ENCODE measurements at places on chromosomes 3 and 15.

DNA sequence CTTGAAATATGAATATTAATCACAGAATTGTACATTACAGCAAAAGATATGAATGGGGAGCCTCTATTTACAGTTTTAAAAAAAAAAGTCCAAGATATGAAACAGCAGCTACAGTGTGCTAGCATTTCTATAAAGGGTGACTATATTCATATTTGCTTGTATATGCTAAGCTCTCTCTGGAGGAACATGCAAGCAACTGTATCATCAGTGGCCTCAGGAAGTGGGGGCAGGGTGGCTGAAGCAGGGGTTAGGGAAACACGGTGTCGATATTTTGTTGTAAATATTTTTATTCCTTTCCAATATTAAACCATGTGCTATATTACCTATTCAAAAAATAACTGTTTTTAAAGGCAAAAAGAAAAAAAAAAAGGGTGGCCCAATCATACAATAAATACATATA lies 2.3 kb downstream of the UACA start:
- H3K27me3 ChIP-seq, result no peaks in the 10 kb centered on the region
- peak overlapping the region; percentile 94 for H3K4me3 ChIP-seq
- DNase-seq, result no peak
- peaks cover 4% of the 10 kb centered on the region for H3K4me1 ChIP-seq
- no peaks in the 10 kb centered on the region for H3K36me3 ChIP-seq
- no peak overlapping the region for H3K27ac ChIP-seq

DNA sequence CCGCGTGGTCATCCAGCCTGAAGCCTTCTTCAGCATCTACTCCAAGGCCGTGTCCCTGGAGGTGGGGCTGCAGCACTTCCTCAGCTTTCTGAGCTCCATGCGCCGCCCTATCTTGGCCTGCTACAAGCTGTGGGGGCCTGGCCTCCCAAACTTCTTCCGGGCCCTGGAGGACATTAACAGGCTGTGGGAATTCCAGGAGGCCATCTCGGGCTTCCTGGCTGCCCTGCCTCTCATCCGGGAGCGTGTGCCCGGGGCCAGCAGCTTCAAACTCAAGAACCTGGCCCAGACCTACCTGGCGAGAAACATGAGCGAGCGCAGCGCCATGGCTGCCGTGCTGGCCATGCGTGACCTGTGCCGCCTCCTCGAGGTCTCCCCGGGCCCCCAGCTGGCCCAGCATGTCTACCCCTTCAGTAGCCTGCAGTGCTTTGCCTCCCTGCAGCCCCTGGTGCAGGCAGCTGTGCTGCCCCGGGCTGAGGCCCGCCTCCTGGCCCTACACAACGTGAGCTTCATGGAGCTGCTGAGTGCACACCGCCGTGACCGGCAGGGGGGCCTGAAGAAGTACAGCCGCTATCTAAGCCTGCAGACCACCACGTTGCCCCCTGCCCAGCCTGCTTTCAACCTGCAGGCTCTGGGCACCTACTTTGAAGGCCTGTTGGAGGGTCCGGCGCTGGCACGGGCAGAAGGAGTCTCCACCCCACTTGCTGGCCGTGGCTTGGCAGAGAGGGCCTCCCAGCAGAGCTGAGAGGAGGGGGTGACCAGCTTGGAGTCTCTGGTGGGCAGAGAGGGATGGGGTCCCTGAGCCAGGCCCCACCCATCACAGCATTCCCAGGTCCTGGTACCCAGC lies 37.9 kb downstream of the GOLGA6A start:
- no peak for DNase-seq
- H3K27ac ChIP-seq, result no peak overlapping the region
- peaks cover 26% of the 10 kb centered on the region for H3K4me1 ChIP-seq
- H3K4me3 ChIP-seq, result no peak overlapping the region

DNA sequence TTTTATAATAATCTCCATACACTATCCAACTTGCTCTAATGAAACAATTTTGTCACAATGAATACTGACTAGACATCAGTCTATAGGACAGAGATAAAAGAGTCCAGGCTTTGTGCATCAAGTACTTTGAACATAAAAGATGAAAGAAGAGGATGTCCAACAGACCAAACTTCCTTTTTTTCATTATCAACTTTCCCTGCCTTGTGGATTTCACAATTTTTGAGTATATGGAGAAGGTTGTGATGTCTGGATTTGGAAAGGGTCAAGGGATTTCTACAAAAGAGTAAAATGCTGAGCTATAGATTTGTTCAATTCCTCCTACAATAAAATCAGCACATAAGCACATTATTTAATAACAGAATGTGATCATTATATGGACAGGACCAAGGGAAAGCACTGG lies 25.7 kb downstream of the CD47 start:
- no peaks in the 10 kb centered on the region for H3K4me1 ChIP-seq
- H3K27me3 ChIP-seq, result no peaks in the 10 kb centered on the region
- no peak overlapping the region for H3K27ac ChIP-seq
- peaks cover 74% of the 10 kb centered on the region for H3K36me3 ChIP-seq
- H3K4me3 ChIP-seq, result no peak overlapping the region

DNA sequence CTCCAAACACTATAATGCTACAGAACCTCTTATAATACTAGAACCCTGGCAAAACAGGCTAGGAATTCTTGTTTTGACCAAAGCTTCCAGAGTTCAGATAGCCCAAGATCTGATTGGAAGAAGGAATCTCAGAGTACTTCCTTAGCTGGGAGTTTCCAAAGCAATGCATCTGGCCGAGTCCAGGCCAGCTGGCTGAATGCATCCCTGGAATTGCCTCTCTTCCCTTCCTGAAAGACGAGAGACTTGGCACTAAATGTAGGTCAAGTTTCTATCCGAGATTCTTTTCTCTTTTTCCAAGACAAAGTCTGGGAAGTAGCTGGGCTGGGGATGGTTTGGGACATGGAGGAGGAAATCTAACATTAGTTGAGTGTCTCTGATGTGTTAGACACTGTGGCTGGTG lies 68.7 kb upstream of the ADPGK start:
- no peak for DNase-seq
- no peaks in the 10 kb centered on the region for H3K36me3 ChIP-seq
- no peak overlapping the region for H3K4me3 ChIP-seq
- H3K4me1 ChIP-seq, result peaks cover 2% of the 10 kb centered on the region
- no peaks in the 10 kb centered on the region for H3K27me3 ChIP-seq

DNA sequence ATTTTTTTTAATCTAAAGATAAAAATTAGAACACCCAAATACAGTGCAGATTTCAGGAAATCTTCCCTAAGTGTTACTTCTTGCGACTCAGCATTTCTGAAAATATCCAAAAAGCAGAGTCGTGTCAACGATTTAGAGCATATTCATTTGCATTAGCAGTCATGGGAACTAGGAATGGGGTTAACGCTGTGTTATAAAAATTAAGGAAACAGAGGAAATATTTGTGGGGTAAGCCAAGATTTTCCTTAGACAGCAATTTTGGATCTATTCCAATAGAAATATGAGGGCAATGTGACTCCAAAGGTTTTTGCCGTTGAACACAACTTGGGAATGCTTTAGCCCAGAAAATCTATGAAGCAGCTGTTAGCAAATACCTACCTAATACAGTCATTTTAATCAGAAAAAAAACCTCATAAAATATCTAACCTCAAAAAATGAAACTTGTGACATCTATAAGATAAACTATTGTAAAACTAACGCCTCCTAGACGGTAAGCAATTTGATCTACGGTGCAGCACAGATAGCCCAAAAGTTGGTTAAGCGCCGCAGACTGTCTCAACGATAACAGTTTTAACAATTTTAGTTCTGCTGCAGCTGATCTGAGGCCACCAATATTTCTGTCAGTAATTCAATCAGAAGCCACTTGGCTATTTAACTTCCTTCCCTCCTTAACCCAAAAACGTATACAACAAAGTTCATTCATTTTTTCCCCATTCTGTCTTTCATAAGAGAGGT lies 5.8 kb upstream of the ATP11B start:
- H3K4me3 ChIP-seq, result no peak overlapping the region
- H3K4me1 ChIP-seq, result no peaks in the 10 kb centered on the region
- peaks cover 25% of the 10 kb centered on the region for H3K27me3 ChIP-seq
- no peaks in the 10 kb centered on the region for H3K36me3 ChIP-seq
- H3K27ac ChIP-seq, result no peak overlapping the region
- no peak for DNase-seq

DNA sequence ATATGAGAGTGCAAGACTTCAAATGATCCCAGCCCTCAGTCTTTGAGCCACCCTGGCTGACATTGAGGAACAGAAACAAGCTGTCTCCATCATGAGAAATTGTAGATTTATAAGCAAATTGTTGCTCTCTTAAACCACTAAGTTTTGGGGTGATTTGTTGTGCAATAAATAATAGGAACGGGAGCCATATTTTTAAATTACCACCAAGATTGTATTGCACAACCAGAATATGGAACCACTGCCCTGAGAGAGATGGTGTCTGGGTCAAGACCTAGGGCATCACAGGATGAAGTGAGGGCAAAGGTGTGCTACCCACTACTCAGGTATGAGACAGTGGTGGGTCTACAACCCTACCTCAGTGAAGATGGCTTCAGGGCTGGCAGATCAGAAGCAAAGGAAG lies 2.3 kb upstream of the CFAP92 start:
- peaks cover 82% of the 10 kb centered on the region for H3K27me3 ChIP-seq
- no peaks in the 10 kb centered on the region for H3K36me3 ChIP-seq
- no peak overlapping the region for H3K4me3 ChIP-seq
- H3K4me1 ChIP-seq, result peaks cover 13% of the 10 kb centered on the region
